ENCODE measurements at places on chromosomes 1 and 21.
A peak's percentile ranks its signal among the peaks of the same experiment; 100 is the strongest.

GRCh38 chr1:179812501-179813292 lies 64.9 kb downstream of the TOR1AIP2 start:
- no peak for DNase-seq

DNA sequence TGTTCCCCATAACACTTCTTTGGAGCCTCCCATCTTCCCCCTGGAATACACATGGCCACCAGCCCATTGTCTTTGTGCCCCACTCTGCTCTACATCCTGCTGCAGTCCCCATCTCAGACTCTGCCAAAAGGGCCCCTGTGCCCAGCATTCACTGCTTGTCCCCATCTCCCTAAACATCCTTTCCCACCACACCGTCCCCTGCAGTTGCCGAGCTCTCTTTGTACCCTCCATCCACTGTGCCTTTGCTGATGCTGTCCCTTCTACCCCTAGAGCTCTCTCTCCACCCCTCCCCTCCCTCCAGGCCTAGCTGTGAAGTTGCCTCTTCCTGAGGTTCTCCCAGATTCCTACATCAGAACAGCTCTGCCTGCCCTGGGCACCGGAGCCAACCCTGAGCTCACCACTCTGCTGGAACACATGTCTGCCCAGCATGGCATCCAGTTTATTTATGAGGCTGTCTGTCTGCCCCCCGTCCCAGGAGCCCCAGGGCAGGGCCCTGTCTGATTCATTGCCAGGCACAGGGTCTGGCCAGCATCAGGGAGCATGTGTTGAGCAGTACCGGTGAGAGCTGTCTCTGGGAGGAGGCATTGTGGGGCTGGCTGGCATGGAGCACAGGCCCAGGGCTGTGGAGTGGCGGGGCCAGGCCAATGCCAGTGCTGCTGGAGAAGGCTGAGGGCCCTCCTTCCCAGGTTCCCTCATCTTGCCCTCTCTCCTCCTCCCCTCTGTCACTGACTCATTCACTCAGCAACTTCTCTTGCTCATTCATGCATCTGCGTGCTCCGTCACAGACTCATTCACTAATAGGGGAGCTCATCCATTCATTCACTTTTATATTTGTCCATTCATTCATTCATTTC lies 28.8 kb downstream of the EDN2 start:
- DNase-seq, result no peak

GRCh38 chr1:36446746-36447145 lies 3.5 kb downstream of the OSCP1 start:
- DNase-seq, result no peak

DNA sequence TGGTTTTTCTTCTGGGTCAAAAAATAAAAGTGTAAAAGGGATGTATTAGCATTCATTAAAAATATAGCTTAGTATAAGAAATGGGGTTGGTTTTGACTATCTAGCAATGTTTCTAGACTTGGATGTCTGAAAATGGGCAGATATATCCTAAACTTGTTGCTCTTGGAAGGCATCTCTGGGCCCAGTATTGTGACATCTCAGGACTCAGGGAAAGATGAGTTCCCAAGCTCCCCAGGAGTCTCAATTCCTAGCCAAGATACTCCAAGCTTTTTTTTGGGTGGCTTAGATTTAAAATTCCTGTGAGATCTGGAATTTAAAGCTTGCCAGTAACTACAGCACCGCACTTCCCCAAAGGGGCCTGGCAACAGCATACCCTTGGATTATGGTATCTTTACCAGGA lies 11.5 kb upstream of the HSD17B7 start:
- DNase-seq, result no peak

GRCh38 chr1:221381910-221382623 lies 359.8 kb downstream of the DUSP10 start:
- no peak for DNase-seq

- no peak for DNase-seq
These were observed 111.6 kb downstream of the PLD5 start for GRCh38 chr1:242412921-242413320.

DNA sequence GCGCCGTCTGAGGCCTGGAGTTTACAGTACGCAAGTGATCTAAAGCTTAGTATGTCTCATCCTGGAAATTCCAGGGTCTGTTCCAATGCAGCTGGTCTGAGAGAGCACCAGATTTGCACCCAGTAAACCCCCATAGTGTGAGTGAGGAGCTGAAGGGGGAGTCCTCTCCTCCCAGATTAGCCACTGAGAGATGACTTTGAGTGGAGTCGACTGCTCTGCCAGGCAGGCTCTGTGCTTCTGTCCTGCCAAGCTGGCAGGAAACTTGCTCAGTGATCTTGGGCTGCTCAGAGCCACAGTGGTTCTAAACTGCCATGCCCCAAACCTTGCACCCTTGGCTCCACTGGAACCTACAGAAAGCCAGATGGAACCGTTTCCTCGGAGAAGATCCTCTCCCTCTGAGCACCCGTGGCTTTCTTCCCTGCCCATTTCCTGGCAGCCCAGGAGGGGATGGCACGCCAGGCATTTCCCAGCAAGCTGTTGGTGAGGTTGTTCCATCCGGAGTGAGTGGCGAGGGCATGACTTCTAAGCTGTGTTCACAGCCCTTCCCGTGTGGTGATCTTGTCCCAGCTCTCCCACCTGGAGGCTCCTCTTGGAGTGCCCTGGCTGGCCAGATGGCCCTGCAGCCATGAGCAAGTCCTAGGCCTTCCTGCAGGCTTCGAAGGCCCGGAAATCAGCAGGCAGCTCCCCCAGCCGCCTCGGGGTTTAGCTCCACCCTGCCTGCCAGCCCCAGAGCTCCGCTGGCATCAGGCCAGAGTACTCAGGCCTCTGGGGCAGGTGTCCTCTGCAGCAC lies 125.9 kb upstream of the VAMP3 start:
- DNase-seq, result no peak

DNA sequence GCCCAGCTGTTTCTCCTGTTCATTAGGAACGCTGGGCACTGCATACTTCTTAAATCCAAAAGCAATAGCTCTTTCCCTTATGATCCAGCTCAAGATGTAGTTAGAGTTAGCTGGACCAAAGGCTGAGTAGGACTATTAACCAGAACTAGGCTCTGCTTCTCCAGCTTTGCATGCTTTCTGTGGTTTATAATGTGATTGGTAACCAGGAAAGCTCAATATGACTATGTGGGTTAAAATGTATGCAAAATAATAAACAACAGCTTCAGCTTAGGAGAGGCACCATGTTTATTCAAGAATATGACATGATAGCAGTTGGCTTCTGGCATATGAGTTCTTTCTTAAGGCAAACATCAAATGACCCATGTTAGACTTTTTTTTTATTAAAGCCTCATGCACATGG lies 73.8 kb downstream of the LYPLAL1 start:
- no peak for DNase-seq

- DNase-seq, result peak; percentile 38
These were observed 14.4 kb upstream of the THEM5 start for GRCh38 chr1:151867765-151868411.

DNA sequence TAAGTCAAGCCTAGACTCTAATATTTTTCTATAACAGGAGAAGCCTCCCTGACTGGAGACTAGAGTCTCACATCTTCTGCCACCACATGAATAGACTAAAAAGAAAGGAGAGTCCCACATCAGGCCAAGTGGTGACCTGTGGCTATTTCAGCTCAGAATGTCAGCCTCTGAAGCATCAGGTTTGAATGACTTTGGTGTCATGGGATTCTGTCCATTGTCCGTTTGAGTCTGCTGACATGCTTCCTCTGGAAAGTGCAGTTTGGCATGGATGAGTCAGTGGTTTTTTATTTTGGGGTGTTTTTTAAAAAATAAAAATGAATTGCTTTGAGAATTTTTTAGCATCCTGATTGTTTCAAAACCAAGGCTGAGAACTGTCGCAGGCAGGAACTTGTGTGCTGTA lies 19.5 kb downstream of the DYRK3 start:
- no peak for DNase-seq

DNA sequence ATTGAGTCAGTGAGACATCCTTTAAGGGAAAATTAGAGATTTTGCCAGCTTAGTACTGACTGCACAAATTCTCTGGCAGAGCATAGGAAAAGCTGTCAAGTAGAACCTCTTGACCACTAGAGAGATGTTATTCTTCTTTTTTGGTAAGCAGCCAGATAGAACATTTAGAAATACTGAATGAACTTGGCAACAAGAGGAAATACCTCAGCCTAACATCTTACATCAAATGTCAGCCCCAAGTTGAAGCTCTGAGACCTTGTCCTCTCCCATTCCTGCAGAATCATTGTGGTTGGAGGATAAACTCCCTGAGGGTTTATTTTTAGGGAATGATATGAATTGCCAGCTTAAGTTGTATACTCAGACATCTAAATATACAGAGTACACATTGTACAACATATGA lies 53.5 kb downstream of the MIGA1 start:
- peak; percentile 96 for DNase-seq

DNA sequence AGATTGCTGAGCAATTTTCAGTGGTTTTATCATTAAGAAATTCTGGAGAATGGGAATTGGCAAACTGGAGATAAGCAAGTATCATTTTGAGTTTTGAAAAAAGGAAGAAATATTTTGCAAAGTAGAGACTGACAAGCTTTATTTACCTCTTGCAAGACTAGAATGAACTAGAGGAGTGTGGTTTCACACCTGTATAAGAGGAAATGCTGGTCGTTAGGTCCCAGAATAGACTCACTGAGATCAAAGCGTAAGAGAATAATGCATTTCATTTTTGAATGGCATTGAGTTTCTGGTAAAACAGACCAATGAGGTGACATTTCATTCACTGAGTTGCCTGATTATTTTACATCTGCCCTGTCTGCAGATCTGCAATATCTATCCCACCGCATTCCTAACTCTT lies 308.1 kb downstream of the ADGRL2 start:
- DNase-seq, result no peak

DNA sequence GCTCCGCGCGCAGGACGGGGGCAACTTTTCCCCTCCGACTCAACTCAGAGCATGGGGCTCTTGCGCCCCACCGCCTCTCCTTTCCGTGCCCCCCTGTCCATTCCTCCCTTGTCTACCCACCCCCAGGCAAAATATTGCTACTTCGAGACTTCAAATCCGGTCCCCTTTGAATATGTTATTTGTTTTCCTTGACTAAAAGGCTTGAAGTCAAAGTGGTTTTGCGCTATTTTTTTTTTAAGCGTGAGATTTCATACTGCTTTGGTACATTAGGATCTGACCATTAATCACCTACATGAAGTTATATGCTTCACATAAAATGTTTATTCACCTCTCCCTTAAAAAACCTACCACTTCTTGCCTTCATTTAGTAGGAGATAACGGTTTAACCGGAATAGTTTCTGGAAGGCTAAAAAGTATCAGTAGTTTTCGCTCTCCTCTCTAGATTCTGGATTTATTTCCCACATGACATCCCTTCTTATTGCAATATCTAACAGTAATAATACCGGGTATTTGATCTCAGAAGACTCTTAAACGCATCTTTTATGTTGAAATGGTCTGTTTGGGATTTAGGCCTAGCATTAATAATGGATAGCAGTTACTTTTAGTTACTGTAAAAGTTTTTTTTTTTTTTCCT lies 1.6 kb downstream of the NFIA start:
- DNase-seq, result no peak

DNA sequence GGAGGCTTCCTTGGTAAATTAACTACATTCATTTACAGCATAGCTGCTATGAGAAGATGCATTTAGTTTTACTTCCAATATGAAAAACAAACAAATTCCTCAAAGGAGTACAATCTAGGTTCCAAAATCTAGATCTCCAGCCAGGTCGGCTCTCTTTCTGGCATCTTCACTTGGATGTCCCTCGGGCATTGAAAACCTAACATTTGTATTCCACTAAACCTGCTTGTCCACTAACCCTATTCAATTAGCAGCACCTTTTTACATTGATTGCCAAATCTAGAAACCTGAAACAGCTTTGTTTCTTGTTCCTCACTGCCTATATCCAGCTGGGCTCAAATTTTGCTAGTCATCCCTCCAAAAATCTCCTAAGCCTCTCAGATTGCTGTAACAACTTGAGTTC lies 14.3 kb upstream of the CXADR start:
- DNase-seq, result no peak

DNA sequence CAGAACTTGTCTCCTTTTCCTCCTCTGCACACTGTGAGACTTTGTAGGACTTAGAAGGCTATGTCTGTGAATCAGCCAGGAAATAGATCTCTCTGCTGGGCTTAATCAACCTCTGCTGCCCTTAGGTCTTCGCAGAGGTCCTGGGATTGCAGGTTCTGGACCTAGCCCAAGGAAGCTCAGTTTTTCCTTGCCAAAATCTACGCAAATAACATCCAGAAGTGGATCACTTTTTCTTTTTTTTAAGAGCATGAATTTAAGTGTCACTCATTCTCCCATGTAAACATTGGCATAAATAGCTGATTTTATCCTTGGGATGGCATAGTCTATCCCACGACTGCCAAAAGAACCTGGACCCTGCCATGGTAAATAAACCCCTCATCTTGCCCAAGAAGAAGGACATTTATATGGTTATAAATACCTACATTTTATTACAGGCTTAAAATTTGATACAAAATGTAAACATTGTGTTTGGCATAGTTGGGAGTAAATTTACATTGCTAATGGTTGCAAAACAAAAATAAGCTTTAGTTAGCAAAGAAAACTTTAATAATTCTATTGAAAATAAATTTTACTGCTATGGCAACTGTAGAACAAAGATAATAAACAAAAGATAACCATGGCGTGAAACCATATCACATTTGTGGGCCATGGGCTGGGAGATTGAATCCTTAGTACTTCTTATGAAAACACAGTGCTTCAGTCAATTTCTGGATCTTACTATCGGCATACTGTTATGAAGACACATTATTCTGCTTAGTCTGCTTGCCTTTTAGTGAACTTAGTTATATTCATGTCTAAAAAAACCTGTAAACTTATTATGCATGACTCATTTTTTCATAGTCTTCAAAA lies 24.5 kb upstream of the DISC1 start:
- DNase-seq, result no peak

DNA sequence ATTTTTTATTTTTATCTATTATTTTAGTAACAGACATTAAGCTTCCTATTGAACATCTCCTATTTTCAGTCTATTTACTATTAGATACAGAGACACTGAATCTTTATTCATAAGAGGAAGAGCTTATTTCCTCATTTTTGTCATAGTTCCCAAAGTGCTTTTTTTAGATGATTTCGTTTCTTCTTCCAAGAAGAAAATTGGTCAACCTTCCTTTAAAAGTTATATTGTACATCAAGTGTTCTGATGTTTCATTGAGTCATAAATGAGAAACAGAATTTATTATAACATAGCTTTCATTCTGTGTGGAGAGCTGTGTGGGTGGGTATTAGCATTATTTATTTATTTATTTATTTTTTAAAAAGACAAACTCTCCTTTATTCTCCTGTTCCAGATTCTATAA lies 50.6 kb upstream of the BACH1 start:
- DNase-seq, result no peak

DNA sequence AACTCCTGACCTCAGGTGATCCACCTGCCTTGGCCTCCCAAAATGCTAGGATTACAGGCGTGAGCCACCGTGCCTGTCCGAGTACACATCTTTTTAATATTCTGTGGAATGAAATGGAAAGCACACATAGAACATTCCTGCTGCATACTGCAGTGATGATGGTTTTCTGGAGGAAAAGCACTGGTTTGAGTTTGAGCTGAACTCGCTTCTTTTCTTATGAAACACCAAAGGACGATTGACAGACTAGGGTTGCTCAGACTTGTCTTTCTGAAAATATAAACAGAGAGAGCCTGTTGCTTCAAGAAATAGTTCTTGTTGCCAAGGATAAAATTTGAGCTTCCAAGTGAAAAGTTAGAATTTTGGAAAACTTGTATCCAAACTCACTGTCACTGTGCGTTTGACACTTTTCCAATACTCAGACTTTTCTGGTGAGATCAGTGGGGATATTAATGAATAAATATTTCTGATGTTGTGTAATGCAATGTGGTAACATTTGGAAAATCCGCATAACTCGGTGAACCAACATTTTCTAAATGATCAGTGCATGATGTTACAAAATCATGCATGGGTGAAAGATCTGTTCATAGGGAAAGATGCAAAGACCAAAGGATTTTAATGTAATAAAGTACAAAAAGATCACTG lies 15.0 kb upstream of the ERMAP start:
- DNase-seq, result no peak

All from non-pigmented ciliary epithelial cell (primary cell).